Stimulated activated CD4-positive, alpha-beta T cell treated with anti-CD3 and anti-CD28 coated beads, Interleukin-2, amount 100 ng/mL, for 48 hours (primary cell): ENCODE measurements at places on chromosomes 4 and X.

DNA sequence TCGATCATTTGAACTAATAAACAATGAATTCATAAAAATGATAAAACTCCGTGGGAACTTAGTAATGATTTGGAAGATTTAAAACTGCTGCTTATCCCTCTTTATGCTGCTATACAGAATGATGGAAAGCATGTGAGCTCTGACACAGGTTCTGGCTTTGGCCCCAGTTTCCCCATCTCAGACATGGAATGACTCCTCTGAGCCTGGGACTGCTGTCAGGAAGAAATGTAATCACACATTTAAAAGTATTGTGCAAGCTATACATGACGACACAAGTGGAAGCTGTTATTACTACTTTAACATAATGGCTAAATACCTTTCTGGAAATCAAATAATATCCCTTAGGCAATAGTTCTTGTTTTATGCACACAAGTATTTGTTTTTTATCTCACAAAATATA, 161.7 kb downstream of the DCHS2 start:
- DNase-seq, result no peak

GRCh38 chrX:10197279-10198210, 40.8 kb downstream of the CLCN4 start:
- no peak for DNase-seq

DNA sequence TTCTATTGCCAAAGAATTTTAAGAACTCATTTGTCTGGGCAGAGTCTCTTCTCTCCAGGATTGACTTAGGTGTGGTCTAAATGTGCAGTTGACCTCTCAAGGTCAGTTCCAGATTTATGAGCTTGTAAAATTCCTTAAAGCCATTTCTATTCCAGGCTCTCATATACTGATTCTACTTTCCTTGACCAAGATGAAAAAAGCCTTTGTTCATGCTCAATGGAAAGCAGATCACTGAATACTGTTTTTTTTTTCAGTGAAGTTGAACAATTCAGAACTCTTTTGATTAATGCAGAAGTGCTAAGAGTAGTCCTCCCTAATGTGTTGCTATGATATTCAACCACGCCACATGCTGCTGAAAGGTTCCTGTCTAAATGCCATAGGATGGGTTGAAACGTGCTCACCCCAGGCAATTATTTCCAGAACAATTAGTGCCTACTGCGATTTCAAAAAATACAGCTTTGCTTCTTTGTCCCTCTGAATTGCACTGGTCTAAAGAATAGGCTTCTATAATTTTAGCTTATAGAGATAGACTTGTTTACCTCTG, 312.4 kb upstream of the PABPC5 start:
- no peak for DNase-seq

- DNase-seq, result no peak
These were observed 624.2 kb downstream of the GLUD2 start for GRCh38 chrX:121671649-121672048.

DNA sequence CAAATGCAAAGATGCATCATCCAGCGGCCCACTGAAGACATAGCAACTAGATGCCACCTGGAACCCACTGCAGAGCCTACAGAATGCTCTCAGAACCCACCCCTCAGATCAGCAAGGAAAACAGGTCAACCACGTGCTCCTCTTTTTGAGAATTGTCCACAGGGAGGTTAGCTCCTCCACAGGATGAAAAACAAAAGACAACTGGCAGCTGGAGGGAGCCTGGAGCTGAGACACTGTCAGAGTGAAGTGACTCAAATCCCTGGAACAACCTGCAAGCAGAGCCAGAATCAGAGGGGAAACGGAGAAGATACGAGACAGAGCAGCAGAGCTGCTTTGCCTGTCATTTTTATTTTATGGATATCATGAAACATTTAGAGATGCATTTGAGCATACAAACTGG, 277.6 kb downstream of the GASK1B start:
- DNase-seq, result no peak
